ENCODE measurements at places on chromosomes 16 and 17. TPM values are rescaled to one million over a fixed set of nuclear protein-coding genes. Genes with fewer than 3 reads are reported as not detected.

Gene TSPAN10
- total RNA-seq = 0.48 TPM

Gene RAB37
- 0.48 TPM for total RNA-seq

Gene UNC13D
- total RNA-seq = 27.1 TPM

Gene KRT12
- not detected for total RNA-seq

Gene HSPB9
- total RNA-seq = not detected

Gene CRYM
- total RNA-seq = not detected

DNA sequence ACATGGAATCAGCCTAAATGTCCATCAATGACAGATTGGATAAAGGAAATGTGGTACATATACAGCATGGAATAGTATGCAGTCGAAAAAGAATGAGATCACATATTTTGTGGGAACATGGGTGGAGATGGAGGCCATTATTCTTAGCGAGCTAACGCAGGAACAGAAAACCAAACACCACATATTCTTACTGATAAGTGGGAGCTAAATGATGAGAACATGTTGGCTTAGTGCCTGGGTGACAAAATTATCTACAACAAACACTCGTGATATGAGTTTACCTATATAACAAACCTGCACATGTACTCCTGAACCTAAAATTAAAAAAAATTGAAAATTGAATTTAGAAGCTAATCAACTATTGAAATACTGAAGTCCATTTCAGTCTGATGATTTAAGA, 6.1 kb downstream of the ANKS4B start:
- no peak for DNase-seq

GRCh38 chr16:59181821-59182420, 447.8 kb upstream of the GOT2 start:
- no peak for DNase-seq

GRCh38 chr17:564526-565065, 150.0 kb downstream of the VPS53 start:
- DNase-seq = no peak

GRCh38 chr16:59597269-59597668, 863.2 kb upstream of the GOT2 start:
- no peak for DNase-seq

- DNase-seq = no peak
Measured at GRCh38 chr17:71251951-71252350, 868.9 kb upstream of the SOX9 start.

- DNase-seq = no peak
Measured at GRCh38 chr17:76554131-76554530, 14.3 kb downstream of the PRCD start.

DNA sequence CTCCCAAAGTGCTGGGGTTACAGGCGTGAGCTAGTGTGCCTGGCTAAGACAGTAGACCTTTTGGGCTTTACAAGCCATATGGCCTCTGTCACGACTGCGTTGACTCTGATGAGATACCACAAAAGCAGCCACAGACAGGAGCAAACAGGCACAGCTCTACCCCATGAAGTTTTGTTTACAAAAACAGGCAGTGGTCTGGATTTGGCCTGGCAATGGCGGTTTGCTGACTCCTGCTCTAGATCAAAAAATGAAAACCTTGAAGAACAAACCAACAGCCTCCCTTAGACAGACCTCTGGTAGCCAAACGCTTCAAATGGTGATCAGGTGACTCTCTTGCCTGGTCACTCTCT, 20.7 kb downstream of the SLC43A2 start:
- DNase-seq = no peak

DNA sequence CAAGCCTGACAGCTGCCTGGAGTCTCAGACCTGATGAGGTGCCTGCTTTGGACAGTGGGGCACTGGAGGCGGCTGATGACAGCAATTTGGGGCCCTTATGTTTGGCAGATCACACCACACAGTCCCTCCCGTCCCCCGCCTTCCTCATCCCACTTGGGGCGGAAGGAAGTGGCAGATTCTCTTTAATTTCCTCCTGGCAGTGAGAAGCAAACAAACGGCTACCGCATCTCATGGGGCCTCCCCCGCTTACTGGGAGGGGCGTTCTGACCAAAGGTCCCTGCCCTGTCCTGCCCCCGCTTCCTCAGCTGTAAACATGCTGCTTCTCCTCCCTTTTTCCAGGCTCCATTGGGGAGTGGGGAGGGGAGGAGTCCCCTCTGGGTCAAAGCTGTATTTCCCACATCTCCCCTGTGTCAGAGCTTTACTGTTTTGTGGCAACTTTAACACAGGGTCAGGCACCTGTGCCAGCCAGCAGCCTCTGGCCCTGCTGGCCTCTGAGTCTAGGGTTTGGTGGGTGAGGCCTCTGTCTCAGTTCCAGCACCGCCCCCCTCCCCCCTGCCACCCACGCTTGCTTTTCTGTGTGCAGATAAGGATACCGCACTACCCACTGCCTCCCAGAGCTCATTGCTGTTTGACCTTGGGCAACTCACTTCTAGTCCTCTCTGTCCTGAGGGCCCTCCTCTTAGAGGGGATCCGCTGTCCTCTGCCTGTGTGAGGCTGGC, 5.4 kb upstream of the NFATC3 start:
- no peak for DNase-seq

- DNase-seq = no peak
Measured at GRCh38 chr16:19808061-19808641, 76.5 kb downstream of the GPRC5B start.

DNA sequence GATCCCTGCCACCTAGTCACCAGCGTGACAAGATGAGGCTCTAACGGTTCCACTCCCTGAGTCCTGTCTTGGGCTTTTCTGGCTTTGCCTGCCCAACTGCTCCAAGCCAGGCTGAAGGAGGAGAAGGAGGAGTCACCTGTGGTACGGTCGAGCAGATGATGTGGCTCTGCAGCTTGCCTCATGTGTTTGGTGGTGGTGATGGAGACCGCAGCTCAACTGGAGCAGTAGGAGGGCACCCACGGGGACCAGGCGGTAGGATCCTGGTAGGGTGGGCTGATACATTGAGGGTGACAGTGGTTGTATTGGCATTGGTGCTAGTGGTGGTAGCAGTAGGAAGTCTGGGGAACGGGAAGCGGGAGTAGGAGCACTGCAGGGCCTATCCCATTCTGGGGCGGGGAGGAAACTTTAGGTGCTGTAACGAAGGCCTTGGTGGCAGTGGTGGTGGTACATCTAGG, 202.8 kb upstream of the WSB1 start:
- no peak for DNase-seq

DNA sequence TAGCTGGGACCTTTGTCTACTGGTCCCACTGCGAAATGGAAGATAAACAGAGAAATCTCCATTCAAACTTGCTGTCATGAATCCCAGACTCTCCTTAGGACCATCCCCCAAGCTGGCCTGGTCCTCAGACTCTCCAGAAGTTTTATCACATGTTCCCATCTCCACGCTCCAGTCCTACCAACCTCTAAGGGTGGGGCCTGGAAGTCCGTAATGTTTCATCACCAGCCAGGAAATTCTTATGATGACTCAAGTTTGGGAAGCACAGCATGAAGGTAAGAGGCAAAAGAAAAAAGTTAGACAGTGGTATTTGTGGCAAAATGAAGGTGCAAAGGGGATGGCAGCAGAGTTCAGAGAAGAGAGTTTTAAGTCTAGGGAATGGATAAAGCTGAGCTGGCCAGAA, 52.7 kb downstream of the ZNF18 start:
- no peak for DNase-seq

- DNase-seq = no peak
Measured at GRCh38 chr16:11032922-11033291, 88.5 kb downstream of the CLEC16A start.

GRCh38 chr16:27369806-27370205, 32.2 kb upstream of the IL21R start:
- no peak for DNase-seq

DNA sequence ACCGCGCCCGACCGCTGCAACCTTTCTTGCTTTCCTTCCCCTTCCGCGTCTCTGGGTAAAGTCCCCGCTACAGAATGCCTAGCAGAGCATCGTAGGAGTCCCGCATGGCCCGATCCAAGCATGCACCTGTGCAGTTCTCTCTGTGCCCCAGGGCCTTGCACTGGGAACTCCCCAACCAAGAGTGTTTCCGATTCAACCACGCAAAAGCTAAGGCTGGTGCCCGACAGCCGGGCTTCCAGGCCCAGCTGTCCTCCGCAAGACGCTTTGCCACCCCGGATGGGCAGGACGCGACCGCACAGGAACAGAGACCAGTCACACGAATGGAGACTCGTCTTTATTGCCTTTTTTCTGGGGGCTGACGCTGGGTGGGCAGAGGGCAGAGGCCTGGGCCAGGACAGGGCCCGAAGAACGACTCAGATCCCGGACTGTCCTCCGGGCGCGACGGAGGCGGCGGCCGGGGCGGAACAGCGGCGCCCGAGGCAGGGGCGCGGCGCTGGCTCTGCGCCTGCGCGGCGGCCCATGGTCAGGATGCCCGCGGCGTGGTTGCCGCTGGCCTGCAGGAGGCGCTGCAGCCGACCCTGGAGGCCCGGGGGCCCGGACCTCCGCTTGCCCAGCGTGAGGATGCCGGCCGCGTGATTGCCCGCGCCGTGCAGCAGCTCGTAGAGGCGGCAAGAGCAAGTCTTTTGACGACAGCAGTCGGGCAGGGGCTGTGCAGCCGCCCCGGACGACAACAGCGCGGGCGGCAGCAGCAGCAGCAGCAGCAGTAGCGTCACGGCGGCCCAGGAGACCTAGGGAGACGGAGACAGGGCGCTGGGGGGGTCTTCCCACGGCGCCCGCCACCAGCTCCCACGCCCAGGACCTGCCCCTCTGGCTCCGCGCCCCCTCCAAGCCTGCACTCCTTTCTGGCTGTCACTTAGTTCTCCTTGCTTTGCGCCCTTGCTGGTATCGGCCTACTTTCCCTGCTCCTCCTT, 1.2 kb downstream of the HCRT start:
- DNase-seq = peak; percentile 57

GRCh38 chr16:88357317-88358022, 25.3 kb upstream of the ZNF469 start:
- DNase-seq = no peak

DNA sequence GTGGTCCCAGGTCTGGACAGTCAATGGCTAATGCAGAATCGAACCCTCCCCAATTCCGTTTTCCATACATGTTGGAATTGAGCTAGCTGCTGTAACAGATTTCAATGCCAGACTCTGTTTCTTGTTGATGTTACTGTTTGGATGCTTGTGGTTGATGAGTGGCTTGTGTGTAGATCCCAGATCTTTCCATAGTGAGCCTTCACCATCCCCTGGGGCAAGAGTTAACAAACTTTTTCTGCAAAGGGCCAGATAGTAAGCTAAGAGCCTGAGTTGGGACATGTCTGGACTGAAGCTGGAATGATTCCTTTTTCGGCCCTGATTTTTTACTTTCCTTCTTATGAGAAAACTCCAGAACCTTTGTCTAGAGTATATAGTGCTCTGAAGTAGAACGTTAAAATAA, 296.3 kb downstream of the CPPED1 start:
- no peak for DNase-seq

- DNase-seq = no peak
Measured at GRCh38 chr17:56973520-56973919, 4.4 kb upstream of the SCPEP1 start.

DNA sequence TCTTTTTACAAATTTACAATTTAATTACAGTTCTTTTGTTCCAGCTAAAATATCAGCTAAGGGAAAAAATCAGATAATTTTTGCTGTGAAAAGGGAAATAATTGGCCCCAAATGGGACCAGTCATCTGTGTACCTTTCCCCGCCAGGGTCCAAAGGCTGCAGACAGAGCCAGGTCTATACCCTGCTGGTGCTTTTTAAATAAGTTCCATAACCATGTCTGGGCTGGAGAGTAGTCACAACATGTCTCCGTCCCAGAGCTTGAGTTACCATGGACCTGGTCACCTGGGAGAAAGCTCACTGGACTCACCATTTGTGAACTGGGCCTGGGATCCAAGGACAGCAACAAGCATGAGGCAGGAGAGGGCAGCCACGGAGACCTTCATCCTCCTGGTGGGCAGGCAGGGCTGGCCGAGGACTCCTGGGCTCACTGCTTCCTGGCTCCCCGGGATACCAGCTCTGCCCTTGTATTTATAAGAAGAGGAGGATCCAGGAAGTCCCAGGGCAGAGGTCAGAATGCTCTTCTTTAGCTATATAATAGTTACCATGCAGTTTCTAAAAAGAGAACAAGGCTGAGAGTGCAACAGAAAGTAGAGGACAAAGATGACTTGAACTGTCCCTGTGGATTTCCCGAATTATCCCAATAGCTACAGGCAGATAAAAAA, at the start of gene CCL15:
Gene CCL15 (minus strand): TSS at position 444 of the 662 bp plus-strand sequence. CDS start 61 bp downstream, at position 383.
- DNase-seq = no peak

- DNase-seq = no peak
Measured at GRCh38 chr16:82703161-82703560, 76.4 kb downstream of the CDH13 start.

GRCh38 chr17:30241051-30241450, 5.6 kb upstream of the SLC6A4 start:
- DNase-seq = no peak

DNA sequence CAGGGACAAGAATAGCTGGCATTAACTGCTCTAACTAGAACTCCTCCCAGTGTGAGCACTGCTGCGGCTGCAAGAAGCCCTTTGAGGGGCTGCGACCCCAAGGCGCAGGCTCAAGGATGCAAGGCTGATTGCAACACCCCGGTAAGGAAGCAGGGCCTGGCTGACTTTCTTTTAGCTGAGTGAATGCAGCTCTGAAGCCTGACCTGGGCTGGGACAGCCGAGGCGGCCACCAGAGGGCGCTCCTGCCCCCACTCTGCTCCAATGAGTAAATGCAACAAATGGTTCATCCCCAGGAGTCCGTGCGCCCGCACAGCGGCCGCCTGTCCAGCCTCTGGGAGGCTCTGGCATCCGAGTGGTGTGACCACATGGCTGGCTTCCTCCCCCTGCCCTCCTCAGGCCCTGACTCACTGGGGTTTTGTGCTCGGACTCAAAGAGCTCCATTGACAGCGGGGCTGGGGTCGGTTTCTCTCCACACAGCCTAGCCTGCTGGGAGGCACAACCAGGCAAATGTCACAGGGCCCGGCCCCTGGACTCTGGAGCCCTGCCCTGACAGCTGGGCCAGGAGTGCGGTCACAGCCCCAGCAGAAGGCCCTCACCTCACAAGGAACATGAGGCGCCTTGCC, at the start of gene SMIM5:
Gene SMIM5 (plus strand): TSS at position 572 of the 623 bp plus-strand sequence. CDS start 6,768 bp downstream, outside the sequence.
- peak; percentile 84 for DNase-seq

DNA sequence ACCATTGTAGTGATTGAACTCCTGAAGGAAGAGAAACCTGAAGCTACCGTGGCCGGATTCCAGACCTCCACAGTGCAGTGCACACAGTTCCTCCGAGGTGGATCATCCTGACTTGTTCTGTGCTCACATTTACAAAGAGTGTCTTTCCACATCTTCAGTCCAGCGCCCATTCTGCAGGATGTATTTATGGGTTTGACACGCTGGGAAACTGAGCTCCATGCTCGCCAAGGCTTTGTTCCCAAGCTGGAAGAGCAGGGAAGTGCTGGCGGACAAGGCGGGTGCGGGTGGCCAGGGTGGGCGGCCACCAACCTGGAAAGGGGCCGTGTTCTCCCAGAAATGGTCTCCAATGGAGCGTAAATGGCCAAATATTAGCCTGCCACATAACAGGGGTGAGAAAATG, 227.9 kb downstream of the IRF8 start:
- DNase-seq = no peak

DNA sequence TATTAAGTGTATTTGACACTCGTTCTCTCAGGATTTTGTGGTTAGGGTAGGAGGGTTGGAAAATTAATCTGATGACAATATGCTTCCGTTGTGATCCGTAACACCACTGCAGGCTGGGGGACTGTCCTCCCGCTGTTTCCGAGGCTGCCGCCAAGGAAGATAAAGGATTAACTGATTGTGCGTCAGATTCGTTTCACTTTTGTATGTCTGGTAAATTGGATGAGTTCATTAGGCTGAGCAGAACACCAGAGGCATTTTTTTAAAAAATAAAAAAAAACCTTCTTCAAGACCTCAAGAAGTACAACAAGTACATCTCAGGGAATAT, 486.7 kb upstream of the SALL1 start:
- no peak for DNase-seq
